Stimulated activated CD4-positive, alpha-beta T cell treated with anti-CD3 and anti-CD28 coated beads, Interleukin-1b, Interleukin-23, amount 100 ng/mL, for 48 hours (primary cell): ENCODE measurements at places on chromosomes 2 and 18.

- DNase-seq, result no peak
These were observed 24.0 kb downstream of the SULT1C4 start for GRCh38 chr2:108401800-108402199.

- no peak for DNase-seq
These were observed 294.5 kb upstream of the NT5C1B start for GRCh38 chr2:18883616-18884456.

DNA sequence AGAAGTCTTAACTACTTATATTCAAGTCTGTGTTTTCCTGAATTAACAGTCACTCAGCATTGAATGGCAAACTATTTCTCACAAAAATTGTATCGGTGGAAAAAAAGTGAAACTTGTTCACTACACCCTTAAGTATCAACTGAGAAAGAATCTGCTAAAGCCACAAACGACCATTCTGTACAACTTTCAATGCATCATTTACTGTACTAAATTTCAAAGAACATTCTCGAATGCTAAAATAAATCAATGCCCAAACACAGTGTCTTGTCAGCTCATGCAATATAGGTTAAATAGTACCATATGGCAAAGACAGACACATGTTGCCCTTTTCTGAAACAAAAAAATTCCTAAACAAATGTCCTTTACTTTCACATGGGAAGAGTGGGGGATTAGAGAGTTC, 9.0 kb downstream of the ZNF516 start:
- no peak for DNase-seq

DNA sequence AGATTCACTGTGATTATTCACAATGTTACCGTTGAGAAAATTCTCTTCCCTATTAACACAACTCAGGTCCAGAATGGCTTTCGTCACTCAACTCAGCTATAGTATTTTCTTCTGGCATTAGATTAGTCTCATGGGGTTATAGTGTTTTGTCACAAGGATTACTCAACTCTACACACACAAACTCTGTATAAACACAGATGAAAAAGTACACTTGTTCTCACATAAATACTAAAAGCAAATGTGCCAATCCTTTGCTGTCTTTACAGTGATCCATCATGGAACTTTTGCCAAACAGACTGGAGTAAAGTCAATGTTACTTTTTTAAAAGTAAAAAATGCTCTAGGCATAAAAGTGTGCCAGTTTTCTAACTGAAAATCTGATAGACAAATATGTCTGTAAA, 267.6 kb downstream of the RBM43 start:
- DNase-seq, result no peak

GRCh38 chr2:159118115-159118858, 149.8 kb downstream of the TANC1 start:
- peak; percentile 75 for DNase-seq

DNA sequence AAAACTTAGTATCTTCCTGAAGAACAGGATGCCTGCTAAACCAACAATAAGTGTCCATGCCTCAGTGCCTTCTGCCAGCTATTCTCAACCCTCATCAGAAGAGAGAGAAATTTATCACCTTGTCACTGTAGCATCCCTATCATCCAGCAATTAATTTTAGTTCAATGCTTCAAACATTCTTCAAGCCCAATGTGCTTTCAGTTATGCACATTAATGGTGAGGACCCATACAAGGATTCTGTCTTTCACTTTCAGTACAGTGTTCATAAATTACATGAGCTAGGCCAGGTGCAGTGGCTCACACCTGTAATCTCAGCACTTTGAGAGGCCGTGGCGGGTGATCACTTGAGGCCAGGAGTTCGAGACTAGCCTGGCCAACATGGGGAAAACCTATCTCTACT, 47.0 kb upstream of the MSH6 start:
- no peak for DNase-seq
